ENCODE measurements at places on chromosomes 6 and 20.

- DNase-seq = no peak
Observed at GRCh38 chr6:132491303-132491702, 21.6 kb downstream of the STX7 start.

GRCh38 chr6:31952890-31953289 is 5.9 kb downstream of the NELFE start:
- no peak for DNase-seq

GRCh38 chr6:36590237-36590636 is 3.9 kb upstream of the SRSF3 start:
- no peak for DNase-seq

GRCh38 chr20:60057866-60058807 is 99.9 kb downstream of the CDH26 start:
- no peak for DNase-seq

DNA sequence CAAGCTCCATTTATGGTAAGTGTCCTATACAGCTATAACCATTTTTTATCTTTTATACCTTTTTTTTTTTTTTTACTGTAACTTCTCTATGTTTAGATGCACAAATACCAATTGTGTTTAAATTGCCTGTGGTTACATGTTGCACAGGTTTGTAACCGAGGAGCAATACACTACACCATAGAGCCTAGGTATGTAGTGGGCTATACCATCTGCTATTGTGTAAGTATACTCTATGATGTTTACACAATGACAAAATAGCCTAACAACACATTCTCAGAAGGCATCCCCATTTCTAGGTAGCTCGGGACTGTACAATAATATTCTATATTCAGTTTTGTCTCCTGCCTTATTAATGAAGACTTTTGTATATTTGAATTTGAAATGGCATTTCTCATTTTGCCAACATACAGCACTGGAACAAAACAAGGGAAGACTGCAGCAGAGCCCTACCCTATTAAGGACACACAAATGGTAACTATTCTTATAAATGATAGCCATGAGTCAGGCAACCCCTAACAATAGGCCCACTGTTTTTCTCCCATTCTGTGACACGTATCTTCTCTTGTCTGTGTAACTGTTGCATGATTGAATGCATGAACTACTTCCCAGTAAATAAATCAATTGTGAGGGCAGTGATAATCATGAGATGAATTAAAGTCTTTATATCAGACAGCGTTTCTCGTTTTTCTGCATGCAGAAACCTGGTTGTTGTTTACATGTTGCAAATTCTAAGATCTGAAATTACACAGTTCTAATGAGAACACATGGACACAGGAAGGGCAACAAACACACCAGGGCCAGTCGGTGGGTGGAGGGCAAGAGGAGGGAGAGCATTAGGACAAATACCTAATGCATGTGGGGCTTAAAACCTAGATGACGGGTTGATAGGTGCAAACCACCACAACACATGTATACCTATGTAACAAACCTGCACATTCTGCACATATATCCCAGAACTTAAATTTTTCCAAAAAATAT is 173.9 kb downstream of the EPM2A start:
- no peak for DNase-seq
